ENCODE measurements at places on chromosomes 16 and 17. TPM values are rescaled to one million over a fixed set of nuclear protein-coding genes. Genes with fewer than 3 reads are reported as not detected.

Gene IL17C
- not detected for total RNA-seq

Gene TMIGD1
- not detected for total RNA-seq

Gene KRTAP16-1
- total RNA-seq: not detected

Gene TUBG2
- total RNA-seq: 4.7 TPM

Gene ATP2A1
- 0.09 TPM for total RNA-seq

Gene PLA2G10
- not detected for total RNA-seq

Gene CD300H
- not detected for total RNA-seq

Gene GNG13
- total RNA-seq: not detected

Gene ZG16
- total RNA-seq: not detected

Gene GPR179
- not detected for total RNA-seq

Gene KRT9
- not detected for total RNA-seq

Gene QPRT
- total RNA-seq: under 0.01 TPM

Gene C16orf96
- not detected for total RNA-seq

Gene FOXN1
- not detected for total RNA-seq

Gene PRMT7
- total RNA-seq: 32.8 TPM

Gene CD300LB
- total RNA-seq: not detected

Gene RNU2-1
- total RNA-seq: not detected

Gene OR3A3
- not detected for total RNA-seq

Gene SLC22A31
- total RNA-seq: not detected

Data from endothelial cell of coronary artery (primary cell).